Effector CD4-positive, alpha-beta T cell (primary cell): ENCODE measurements at places on chromosomes 6 and 20.

- DNase-seq = no peak
Measured at GRCh38 chr6:21098134-21098533, 495.4 kb upstream of the SOX4 start.

- no peak for DNase-seq
Measured at GRCh38 chr6:56862415-56863175, 92.3 kb upstream of the BEND6 start.

DNA sequence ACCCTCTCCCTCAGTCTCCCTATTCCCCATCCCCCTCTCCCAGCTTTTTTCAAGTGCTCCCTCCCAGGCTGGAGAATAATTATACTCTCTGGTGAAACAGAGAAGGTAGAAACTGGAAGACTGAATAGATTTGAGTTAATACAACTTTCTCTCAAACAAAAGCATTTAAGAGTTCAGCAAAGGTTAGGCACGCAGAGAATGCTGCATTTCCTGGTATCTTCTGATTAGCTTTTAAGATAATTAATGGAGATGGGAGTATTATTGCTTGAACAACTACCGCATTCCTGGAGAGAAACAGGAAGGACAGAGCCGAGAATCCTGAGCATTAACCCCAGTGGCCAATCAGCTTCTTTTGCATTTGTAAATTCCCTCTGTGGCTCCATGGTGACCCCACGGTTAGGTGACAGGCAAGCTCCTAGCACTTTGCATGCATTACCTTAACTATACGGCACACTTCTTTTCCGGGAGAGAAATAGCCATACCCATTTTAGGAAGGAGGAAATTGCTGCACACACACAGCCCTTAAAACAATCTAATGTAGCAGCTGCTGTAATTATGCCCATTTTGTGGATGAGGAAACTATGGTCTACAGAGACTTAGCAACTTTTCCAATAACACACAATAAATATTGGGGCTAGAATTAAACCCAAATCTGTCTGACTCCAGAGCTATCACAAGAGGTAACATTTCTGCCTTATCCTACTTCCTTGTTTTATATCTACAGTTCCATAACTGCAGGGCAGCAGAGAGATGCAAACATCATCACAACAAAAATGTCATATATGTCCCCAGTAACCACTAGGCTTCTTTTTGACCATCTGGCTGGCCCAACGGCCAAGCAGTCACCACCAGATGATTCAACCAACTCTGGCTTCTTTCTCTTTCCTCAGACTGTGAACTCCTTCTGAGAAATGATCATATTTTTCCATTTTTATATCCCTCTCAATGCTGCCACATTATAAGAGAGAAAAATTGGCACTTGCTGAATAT, 169.9 kb downstream of the CD24 start:
- no peak for DNase-seq

GRCh38 chr20:31682927-31683326, 39.7 kb downstream of the BCL2L1 start:
- DNase-seq = no peak

- DNase-seq = no peak
Measured at GRCh38 chr6:29925727-29926412, 16.5 kb upstream of the HLA-A start.

DNA sequence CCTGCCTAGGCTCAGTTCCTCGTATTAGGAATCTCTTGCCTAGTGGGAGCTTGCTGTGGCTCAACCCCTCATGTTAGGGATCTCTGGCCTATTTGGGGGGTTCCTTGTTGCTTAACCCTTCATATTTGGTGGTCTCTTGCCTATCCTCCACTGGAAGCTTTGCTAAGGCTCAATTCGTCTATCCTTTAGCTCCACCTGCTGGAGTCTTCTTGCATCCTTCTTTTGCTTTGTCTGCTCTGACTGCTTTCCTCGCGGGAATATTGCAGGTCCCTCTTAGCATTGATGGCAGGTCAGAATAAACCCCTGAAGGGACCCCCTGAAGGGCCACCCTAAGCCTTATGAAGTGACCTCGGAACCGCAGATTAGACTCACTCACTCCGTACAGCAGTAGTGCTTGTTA, 203.0 kb upstream of the TBX18 start:
- no peak for DNase-seq

DNA sequence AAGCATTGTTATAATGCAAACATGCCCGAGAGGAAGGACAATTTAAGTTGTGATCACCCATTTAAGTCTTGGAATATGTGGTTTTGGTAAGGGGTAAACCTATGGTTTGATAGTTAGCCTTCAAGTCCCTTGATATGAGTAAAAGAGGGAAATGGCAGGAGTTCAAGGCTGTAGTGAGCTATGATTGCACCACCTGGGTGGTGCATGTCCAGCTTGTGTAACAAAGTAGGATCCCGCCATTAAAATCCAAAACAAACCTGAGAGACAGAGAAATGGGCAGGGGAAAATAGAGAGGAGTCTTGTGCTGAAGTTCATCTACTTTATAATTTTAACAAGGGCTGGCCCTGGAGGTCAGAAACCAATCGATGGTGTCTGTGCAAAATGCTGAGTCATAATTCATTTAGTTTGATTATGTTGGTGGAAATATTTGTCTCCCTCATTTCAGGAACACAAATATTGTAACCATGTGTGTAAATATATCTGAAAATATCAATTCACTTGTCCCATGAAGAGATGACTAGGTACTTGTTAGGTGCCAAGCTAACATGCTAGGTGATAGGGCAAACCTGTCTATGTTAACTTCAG, 23.2 kb upstream of the ARMH2 start:
- no peak for DNase-seq

DNA sequence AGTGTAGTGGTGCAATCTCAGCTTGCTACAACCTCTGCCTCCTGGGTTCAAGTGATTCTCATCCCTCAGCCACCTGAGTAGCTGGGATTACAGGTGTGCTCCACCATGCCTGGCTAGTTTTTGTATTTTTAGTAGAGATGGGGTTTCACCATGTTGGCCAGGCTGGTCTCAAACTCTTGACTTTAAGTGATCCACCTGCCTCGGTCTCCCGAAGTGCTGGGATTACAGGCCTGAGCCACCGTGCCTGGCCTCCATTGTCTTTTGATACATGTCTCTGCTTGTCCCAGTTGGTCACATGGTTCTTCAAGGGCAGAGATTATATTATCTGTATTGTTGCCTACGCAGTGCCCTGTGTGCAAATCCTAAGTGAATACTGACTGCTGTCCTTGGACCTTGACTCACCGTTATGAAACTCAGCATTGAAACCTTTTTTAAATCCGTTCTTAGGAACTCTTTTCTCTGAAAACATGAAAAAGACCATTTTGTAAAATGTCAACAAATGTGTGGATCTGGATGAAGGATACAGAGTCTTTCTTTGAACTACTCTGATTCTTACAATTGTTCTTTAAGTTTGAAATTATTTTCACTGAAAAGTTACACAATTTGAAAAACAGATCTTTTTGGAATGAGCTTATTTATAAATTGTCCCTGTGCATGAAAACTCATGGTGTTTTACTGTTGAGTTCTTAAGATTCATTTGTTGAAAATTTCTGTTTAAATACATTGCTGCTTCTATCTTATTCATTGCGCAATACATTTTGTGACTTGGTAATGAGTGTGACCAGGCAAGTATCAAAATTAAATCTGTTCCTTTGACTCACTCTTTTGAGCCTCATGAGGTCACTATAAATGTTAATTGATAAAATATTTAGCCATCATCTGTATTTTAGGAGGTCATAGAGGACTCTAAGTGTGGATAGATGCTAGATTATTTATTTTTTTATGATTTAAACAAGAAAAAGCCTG, 293.5 kb downstream of the UTRN start:
- DNase-seq = no peak

DNA sequence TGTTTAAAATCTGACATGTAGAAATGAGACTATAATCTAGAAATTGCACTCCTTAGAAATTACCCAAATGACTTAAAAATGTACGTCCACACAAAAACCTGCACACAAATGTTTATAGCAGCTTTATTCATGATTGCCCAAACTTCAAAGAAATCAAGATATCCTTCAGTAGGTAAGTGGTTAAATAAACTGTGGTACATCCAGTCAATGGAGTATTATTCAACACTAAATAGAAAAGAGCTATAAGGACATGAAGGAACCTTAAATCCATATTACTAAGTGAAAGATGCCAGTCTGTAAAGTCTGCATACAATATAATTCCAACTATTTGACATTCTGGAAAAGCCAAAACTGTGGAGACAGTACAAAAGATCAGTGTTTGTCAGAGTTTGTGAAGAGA, 513.4 kb downstream of the PKHD1 start:
- no peak for DNase-seq

- no peak for DNase-seq
Measured at GRCh38 chr6:114712129-114712662, 369.4 kb upstream of the HS3ST5 start.

DNA sequence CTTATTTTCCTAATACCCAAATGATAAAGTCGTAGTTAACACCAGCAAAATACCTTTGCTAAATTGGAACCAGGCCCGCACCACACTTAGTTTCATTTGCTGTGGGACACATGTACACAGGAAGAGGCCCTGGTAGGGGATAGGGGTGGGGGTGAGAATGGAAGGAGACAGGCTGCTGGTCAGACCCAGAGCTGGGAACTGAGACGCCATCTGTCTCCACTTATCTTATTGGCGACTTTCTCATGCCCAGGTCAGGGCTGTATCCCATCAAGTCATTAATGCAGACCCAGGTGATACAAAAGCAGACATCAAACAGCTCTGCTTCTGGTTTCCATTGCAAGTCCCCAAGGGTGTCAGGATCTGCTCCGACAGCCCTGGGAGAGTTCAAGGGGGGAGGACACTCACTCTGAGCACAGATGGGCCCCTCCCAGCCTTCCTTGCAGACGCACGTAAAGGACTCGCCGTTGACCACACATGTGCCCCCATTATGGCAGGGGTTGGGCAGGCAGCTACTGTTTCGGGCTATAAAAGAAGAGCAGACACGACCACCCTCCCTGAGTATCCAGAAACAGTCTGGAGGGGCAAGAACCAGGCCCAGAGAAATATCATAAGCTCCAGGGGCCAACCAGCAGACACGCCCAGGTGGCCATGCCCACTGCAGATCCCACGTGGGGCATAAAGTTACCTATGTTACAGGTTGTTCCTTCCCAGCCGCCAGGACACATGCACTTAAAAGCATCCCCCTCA, 29.2 kb downstream of the JAG1 start:
- DNase-seq = no peak

- DNase-seq = peak; percentile 5
Measured at GRCh38 chr20:59253779-59254319, 46.6 kb upstream of the EDN3 start.

- no peak for DNase-seq
Measured at GRCh38 chr20:4869290-4870193, 131.8 kb downstream of the SLC23A2 start.

GRCh38 chr6:109687271-109687761, 3.7 kb downstream of the AK9 start:
- no peak for DNase-seq
